Stimulated activated CD8-positive, alpha-beta memory T cell treated with anti-CD3 and anti-CD28 coated beads, Interleukin-15, amount 100 ng/mL, for 24 hours (primary cell): ENCODE measurements at places on chromosomes 13 and 19.

DNA sequence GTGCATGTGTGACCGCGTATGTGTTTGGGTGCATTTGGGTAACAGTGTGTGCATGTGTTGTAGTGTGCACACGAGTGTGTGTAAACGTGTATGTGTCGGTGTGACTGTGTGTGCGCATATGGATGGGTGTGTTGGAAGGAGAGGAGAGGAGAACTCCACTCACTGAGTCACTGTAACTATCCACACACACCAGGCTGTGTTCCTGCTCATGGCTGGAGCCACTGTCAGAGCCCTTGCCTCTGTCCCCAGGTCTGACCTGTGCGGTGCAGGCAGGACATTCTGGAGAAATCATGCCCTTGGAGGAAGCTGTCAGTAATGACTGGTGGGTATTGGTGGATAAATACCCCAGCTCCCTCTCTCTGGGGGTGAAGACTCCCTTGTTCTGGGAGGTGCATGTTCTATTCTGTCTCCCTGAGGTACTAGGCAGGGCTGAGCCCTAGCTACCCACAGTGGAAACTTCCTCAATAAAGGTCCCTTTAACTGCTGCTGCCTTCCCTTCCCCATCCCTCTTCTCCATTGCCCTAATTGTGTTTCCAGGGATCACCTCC lies 48.4 kb downstream of the CYP4F22 start:
- no peak for DNase-seq

DNA sequence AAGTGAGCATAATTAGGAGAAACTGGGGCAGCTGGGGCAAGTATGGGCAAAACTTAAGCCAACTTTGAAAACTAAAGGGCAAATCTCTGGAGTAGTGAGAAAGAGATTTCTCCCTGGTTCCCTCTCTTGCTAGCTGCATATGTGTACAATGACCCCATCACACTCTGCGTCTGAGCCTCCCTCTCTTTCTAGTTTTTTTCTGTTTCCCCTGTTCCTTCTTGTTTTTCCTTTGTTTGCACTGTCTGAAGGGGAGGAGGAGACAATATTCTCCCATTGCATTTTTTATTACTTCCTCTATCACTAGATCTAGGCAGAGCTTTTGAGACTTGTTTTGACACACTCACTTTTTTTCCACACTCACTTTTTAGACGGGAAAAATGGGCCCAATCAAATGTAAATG lies 11.2 kb upstream of the CLDN10 start:
- DNase-seq = no peak

GRCh38 chr13:27258637-27259386 lies 7.5 kb downstream of the RPL21 start:
- no peak for DNase-seq

GRCh38 chr19:46422344-46422743 lies 6.4 kb downstream of the PNMA8C start:
- no peak for DNase-seq

GRCh38 chr19:37654629-37655300 lies 500 bp downstream of the ZFP30 start:
- DNase-seq = peak; percentile 0

- no peak for DNase-seq
Observed at GRCh38 chr19:14127929-14128509, 8.4 kb downstream of the ASF1B start.

DNA sequence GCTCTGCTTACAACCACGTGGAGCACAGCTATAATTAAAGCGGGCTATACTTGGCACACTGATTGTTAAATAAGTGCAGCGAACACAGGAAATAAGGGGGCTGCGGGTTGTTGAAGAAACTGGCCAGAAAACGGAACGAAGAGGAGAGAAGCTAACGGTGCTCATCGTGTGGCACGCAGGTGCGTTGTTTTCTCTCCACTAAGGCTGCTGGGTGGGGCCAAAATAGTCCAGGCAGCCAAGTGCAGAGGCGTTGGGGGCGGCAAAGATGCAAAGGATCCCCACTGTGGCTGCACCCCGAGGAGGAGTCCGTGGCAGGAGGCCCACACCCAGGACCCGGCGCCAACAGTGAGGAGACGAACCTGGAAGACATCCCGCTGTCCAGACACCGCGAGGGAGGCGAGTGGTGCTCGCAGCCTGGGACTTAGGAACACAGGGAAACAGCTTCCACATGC lies 8.1 kb upstream of the ARL11 start:
- DNase-seq = no peak

DNA sequence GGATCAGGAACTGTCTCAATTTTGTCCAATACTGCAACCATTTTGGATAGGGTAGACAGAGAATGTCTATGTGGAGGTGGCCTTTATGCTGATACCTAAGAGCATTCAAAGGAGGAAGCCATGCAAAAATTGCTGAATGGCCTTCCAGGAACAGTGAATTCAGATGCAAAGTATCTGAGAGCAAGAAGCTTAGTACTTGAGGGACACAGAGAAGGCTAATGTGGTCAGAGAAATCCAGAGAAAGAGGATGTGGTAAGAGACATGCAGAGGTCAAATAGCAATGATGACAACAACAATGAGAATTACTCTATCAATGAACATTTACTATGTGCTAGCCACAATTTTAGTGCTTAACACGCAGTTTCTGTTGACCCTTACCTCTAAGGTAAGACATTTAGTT lies 785.6 kb upstream of the KLHL1 start:
- no peak for DNase-seq

GRCh38 chr13:99425485-99426341 lies 75.6 kb upstream of the TM9SF2 start:
- DNase-seq = no peak

DNA sequence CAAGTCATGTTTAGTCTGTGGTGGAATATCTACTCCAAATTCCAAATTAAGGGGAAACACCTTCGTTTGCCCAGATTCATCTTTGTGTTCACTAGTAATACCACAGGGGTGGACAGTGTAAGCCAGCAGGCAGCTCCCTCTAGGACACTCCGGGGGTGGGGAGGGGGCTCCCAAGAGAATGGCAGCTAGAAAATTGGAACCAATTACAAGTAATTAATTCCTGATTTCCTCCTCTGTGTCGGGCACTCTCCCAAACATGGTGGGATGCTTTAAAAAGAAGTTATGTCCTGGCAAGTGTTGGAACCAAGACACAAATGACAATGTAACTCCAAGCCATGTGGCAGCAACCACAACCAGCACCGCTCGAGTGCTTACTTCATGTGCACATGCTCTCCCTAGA lies 5.9 kb downstream of the COL4A1 start:
- no peak for DNase-seq

DNA sequence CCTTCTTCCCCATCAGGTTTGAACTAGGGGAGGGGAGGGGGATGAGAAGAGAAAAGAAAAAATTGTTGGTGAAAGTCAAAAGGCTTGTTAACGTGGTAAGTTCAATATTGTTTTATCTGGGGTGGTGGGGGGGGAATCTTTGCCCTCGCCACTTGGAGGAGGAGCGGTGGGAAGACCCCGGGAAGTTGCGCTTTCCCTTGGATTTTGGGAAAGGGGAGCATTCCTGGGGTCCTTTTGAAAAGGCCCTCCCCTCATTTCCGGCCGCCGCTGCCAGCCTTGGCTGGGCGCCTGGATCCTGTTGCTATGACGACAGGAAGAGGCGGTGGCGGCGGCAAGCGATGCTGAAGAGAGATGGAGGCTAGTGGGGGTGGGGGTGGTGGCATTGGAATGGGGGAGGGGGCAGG lies 4.6 kb upstream of the CACNG8 start:
- no peak for DNase-seq

DNA sequence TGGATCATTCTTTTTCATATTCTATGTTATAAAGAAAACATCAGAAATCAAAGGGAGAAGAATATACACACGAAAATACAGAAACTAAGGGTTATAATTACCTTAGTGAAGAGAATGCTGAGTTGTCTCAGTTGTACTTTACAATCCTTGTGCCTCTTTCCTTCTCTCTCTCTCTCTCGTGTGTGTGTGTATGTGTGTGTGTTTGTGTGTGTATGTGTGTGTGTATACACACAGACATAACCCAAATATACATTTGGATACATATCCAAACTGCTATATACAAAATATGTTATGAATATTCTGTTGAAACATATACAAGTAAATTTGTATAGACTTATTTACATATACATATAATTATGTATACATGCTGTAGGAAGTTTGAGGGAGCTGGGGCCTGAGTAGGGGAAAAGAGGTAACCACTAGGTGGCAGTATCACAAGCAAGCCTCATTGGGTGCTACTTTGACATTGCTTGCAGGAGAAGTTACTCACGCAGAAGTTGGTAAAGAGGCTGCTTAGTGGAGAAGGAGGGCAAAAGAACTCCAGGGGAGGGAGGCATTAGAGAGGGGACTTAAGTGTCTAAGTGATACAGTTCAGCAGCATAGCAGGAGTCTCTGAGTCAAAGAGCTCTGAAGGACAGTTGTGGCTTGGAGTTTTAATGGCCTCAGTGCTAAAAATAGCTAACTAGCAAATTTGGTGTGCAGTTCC lies 465.1 kb upstream of the PCDH20 start:
- no peak for DNase-seq

- DNase-seq = no peak
Observed at GRCh38 chr13:52070929-52071523, 46.5 kb downstream of the UTP14C start.

- no peak for DNase-seq
Observed at GRCh38 chr13:27347211-27347772, 76.7 kb downstream of the RASL11A start.

- DNase-seq = no peak
Observed at GRCh38 chr13:30873499-30873898, 32.6 kb upstream of the MEDAG start.

GRCh38 chr19:17877696-17878095 lies 6.0 kb downstream of the SLC5A5 start:
- no peak for DNase-seq

GRCh38 chr13:110186231-110186855 lies 120.6 kb downstream of the COL4A1 start:
- DNase-seq = no peak

- no peak for DNase-seq
Observed at GRCh38 chr13:108940121-108940520, 310.7 kb downstream of the MYO16 start.

DNA sequence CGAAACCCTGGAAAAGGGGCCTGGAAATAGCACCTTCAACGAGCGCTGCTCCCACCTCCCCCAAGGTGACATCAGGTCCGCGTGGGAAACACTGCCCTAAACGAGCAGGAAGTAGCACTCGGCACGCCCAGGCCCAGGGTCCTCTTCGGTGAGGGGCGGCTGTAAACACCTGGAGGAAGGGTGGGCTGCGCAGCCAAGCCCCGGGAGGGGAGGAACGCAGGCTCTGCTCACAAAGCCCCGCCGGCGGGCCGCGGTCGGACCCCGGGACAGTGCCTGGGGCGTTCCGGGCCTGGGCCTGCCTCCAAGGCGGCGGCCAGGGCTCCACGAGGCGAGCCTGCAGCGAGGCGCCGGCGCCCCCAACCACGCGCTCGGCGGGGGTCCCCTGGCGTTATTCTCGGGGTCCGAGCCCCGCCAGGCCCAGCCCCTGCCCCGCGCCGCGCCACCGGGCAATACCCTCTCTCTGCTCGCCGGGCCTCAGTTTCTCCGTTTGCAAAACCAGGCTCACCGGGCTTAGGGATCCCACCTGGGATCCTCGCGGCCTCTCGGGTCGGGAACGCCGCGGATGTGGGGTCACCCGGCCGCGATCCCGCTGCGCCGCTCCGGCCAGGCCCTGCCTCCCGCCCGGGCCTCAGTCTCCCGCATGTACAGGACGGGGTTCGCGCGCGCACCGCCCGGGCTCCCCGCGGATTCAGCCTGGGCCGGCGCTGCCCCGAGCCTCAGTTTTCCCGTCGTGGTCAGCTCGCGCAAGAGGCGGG lies 630 bp downstream of the RNF126 start:
- no peak for DNase-seq

- no peak for DNase-seq
Observed at GRCh38 chr19:47499863-47500830, 14.7 kb downstream of the NAPA start.

GRCh38 chr19:22735911-22736645 lies 47.9 kb downstream of the ZNF99 start:
- DNase-seq = no peak

GRCh38 chr19:2252797-2253105 lies 3.5 kb downstream of the JSRP1 start:
- DNase-seq = no peak

DNA sequence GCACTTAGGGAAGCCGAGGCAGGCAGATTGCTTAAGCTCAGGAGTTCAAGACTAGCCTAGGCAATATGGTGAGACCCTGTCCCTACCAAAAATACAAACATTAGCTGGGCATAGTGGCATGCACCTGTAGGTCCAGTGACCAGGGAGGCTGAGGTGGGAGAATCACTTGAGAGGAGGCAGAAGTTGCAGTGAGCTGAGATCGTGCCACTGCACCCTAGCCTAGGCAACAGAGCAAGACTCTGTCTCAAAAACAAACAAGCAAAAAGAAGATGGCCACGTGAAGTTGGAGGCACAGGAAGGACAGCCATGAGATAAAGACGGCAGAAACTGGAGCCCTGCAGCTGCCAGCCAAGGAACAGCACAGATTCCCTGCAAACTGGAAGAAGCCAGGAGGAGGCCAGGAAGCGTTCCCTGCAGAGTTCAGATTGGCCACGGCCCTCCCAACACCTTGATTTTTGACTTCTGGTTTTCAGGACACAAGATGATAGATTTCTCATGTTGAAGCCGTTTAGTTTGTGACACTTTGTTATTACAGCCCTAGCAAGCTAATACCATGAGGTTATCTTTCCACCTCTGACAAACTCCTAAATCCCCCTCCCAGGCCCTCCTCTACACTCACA lies 786.7 kb downstream of the UQCRFS1 start:
- DNase-seq = no peak

GRCh38 chr19:32339988-32340874 lies 5.2 kb upstream of the ZNF507 start:
- no peak for DNase-seq

DNA sequence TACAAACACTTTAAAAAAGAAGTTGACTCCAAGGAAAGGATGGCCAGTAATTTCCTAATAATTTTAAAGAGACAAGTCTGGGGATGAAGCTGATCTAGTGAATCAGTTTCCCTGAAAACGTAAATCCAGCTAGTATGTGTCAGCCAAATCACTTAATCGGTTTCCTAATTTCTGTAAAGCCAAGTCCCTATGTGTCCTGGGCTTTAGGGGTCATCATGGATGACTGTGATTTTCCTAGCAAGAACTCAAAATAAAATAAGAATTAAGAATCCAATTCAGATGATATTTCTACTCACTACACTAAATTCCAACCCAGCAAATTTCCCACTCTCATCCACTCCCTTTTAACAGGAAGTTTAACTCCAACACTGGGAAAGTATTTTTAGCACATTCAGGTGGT lies 35.9 kb downstream of the ELF1 start:
- DNase-seq = no peak

DNA sequence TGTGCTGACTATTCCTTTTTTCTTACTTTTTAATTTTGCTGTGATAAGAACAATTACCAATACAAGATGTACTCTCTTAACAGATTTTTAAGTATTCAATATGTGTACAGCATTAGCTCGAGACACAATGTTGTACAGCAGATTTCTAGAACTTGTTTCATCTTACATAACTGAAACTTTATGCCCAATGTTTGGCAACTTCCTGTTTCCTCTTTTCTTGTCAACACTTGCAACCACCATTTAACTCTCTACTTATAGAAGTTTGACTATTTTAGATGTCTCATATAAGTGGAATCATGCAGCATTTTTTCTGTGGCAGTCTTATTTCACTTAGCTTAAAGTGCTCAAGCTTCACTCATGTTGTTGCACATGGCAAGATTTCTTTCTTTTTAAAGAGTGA lies 1426.8 kb downstream of the SLITRK5 start:
- no peak for DNase-seq
